ENCODE measurements at places on chromosomes 5 and 9.

DNA sequence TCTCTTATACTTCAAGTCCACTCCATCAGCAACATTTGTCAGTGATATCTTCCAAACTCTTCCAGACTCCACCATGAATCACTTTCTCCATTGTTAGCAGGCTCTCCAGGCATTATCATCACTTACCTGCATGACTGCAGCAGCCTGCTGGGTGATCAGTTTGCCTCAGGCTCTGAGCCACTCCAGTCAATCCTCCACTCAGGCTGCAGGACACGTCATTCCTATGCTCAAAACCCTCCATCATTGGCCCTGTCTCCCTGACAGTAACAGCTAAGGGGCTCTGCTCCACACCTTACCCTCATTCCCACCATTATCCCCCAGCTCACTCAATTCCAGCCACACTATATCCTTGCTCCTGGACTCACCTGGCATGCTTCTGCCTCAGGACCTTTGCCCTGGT is 10.7 kb downstream of the DIRAS2 start:
- no peak for DNase-seq

DNA sequence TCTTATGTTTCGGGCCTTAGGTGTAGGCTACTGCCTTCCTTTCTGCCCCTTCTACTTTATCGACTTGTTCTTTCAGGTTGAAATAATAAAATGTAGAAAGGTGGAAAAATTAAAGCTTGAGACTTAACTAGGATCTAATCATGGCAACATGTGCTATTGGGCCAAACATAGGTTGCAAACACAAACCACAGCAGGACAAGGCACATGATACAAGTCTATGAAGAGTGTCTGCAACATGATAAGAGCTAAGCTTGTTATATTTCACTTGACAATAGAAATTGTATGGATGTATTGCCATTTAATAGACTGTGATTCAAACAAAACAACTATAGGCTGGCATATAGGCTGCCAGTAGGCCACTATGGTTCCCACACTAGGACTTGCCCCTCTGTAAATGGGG is 1.7 kb upstream of the ERAP2 start:
- no peak for DNase-seq

- DNase-seq = no peak
Measured at GRCh38 chr9:91676046-91676445, 252.4 kb upstream of the NFIL3 start.

GRCh38 chr5:112776301-112776856 is 38.7 kb downstream of the APC start:
- DNase-seq = no peak

DNA sequence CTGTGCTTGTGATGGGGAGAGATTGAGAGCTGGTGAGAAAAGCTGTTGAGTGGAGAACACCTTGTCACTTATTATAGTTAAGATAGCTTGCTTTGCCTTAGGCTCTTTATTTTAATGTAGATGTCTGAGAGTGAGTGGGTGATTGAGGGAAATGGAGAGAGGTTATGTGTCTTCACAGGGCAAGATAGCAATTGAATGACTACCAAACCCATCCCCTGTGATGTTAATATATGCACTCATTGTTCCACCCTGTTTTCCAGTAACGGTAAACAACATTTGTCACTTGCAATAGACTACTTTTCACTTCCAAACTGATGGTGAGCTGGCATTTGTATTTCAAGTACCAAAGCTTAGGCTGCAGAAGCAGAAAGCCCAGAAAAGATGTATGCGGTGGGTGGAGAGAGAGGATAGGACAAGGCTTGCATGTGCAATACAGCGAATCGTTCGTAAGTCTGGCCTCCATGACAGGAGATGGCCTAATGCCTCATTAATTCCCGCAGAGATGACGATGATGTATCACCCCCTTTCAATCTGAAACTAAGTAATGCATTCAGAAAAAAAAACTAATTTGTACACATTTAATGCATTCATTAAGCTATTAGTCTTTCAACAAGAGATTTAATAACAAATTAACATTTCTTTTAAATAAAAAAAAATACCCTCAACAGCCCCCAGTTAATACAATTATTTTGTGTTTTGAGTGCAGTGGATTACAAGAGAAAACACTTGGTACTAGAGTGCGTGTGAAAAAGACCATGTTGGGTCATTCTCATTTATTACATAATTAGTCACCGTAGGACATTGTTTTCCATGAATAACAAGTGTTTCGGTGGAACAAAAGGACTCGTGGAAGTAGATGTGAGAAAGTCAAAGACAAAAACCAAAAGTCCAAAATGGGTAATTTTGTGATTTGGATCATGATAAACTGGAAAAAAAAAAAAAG is 699.0 kb downstream of the BRINP1 start:
- DNase-seq = no peak

- DNase-seq = no peak
Measured at GRCh38 chr5:113177225-113177624, 200.6 kb downstream of the DCP2 start.

DNA sequence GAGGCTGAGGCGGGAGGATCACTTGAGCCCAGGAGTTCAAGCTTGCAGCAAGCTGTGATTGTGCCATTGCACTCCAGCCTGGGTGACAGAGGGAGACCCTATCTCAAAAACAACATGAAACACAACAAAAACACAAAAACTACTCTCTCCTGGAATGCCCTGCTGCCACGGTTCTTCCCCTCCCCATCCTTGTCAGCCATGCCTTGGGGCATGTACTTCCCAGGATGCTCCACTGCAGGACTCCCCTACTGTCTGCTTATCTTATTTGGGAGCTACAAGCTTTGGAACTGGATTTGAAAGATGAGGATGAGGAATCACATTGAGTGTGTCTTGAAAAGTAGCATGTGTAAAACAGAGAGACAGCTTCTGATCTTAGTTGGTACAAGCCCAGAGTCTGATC is 40.1 kb upstream of the KIAA1958 start:
- no peak for DNase-seq

GRCh38 chr5:134148986-134149539 is 27.7 kb downstream of the SKP1 start:
- no peak for DNase-seq

DNA sequence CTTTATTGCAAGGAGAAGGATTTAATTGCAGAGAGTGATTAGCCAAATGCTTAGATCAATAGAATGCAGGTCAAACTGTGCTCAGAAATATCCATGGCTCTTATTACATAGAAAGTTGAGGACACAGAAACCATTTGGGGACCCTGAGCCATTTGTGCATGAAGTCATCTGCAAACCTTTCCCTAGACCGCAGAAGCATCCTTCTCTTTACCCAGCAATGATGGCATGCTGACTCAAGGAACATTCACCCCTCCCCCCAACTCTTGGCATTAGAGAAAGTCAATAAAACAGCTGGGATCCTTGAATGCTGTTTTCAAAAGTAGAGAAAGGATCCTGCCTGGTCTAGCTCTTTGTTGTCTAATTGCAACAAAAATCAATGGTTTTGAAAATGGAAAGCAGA is 73.5 kb downstream of the PPP2R2B start:
- no peak for DNase-seq

DNA sequence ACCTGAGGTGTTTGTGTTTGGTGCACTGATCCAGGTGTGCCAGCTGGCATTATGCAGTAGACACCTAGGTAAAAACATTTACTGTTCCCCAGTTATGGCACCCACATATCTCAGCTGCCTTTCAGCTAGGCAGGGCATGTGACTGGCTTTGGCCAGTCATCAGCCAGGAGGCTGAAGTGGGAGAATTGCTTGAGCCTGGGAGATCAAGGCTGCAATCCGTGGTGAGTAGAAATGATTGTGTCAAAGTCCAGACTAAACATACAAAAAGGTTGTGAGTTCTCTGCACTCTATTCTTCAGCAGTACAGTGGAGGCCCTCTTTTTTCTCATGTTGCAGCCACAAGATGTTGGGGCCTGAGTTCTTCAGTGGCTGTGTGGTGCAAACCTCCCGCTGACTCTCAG is 3.2 kb upstream of the FBLL1 start:
- DNase-seq = no peak

- no peak for DNase-seq
Measured at GRCh38 chr5:178777520-178777919, 47.1 kb upstream of the ZNF354A start.

DNA sequence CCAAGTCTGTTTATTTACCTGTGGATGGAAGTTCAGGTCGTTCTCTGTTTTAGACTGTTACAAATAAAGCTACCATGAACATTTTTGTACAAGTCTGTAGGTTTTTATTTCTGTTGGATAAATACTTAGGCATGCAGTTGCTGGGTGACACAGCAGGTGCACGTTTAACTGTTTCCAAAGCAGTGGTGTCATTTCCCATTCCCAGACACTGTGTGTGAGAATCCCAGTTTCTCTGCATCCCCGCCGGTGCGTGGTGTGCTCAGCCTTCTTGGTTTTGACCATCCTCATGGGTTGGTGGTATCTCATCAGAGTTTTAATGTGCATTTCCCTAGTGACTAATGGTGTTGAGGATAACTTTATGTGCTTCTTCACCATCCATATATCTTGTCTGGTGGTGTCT is 27.2 kb downstream of the AHRR start:
- DNase-seq = no peak

DNA sequence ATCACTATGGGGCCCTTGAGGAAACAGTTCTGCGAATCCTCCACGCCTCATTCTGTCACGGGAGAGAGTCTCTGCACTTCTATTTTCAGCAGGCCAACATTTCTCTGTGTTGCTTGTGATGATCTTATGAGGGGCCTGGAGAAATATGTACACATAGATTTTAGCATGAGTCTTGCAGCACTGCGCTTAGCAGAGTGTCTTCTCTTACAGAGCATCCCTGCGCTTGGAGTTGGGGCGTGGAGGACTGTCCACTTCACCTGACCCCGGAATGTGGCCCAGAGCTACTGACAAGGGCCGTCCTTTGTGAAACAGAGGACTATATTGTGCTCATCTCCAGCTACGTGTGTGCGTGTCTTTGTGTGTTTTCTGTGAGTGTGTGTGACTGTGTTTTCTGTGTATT is 428.2 kb upstream of the IRX4 start:
- DNase-seq = no peak

DNA sequence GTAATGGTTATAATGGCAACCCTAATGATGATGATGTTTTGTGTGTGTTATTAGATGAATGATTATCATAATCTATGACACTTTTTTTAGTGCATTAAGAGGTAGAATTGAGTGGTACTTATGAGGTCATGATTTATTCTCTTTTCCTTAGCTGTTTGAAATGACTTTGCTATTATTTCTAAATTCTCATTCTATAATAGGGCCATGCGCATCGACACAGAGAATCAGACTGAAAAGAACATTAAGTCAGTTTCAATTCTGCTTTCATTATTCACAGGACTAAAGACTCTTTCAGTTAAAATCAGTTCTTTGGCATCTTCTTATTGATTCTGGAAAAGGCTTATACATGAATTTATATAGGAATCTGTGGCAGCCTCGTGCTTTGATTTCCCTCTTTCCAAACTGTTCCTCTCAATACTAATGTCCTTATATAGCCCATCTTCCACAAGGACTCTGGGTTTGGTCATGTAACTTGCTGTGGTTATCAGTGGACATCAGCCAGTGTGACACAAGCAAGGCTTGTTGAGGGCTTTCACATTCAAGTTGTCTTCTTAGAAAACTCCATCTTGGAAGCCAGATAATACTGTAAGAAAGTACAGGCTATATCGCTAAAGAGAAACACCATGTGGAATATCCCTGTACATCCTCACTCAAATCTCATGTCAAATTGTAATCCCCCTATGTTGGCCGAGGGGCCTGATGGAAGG is 140.3 kb upstream of the CHD1 start:
- DNase-seq = no peak
